ENCODE measurements at places on chromosomes 6 and 20.

GRCh38 chr6:30100585-30101443 is 12.1 kb downstream of the TRIM31 start:
- DNase-seq, result no peak

DNA sequence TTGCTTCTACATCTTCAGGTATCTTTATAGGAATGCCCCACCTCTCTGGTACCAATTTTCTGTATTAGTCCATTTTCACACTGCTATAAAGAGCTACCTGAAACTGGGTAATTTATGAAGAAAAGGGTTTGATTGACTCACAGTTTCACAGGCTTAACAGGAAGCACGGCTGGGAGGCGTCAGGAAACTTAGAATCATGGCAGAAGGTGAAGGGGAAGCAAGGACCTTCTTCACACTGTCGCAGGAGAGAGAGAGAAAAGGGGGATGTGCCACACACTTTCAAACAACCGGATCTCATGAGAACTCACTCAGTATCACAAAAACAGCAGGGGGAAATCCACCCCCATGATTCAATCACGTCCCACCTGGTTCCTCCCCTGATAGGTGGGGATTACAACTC is 24.4 kb upstream of the LY86 start:
- DNase-seq, result no peak

- no peak for DNase-seq
These were observed 2.2 kb downstream of the SNTA1 start for GRCh38 chr20:33441142-33441955.

DNA sequence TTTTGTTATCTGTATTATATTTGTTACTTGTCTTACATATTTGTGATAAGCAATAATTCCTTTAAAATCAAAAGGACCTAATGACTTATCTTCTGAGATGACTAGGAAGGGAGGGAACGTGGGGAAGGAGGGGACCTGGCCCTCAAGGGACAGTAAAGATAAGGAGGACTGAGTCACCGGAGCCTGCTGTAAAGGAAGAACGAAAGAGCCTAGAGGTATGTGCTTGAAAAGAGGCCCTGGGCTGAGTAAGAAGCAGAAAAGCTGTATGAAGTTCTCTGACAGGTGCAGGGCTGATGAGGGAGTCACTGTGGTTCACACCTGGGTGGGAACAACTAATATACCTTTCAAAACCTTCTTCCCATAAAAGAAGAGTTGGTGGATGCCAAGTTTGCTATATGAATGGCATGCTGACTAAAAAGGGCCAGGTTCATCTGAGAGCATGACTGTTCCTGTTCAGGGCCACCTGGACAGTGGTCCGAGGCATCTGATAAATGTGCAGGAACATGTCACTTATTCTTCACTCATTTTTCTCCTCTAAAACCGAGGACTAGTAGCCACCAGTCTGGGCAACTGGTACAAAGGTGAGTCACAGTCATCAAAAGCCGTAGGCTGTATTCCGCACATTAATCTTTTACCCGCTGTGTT is 111.3 kb downstream of the TNFAIP3 start:
- DNase-seq, result no peak

GRCh38 chr20:38875175-38875993 is 50.8 kb upstream of the FAM83D start:
- DNase-seq, result no peak

- DNase-seq, result no peak
These were observed 32.3 kb downstream of the ID4 start for GRCh38 chr6:19869464-19869863.

GRCh38 chr6:134577998-134578397 is 260.1 kb upstream of the SGK1 start:
- no peak for DNase-seq

GRCh38 chr6:150312395-150312794 is 56.4 kb upstream of the IYD start:
- no peak for DNase-seq

GRCh38 chr6:28337121-28337520 is 1.2 kb upstream of the ZSCAN31 start:
- no peak for DNase-seq

DNA sequence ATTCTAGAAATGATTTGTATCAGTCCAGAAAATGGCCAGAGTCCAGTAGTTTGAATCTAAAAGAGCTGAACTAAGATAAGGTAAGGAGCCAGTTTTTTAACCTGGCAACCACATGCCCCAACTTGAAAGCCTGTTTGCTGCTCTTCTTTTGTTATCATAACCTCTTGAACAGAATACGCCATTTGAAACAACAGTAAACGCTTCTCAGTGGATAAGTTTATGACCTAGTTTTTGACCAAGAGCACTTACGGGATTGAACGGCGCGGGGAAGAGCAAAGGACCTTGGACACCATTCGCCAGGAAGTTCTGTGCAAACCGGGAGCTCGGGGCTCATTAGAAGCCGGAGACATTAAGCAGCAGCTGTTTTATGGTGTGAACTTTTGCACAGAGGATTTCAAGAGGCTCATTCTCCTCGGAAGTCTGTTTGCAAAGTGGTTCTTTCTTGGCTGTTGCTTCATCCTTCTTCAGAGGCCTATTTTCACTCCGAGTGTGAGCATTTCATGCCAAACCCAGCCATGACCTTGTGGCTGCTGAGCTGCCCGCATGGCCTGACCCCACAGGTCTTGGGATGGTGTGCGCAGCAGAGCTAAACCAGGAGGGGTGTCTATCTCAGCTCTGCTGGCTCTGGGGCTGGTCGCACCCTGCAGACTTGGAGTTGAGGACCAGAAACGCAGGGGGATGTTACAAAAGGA is 215.1 kb downstream of the SOX4 start:
- DNase-seq, result no peak

All from stimulated activated CD4-positive, alpha-beta T cell treated with anti-CD3 and anti-CD28 coated beads, Interleukin-1b, Interleukin-23, amount 100 ng/mL, for 24 hours (primary cell).